ENCODE measurements at places on chromosomes 12 and 14.

- ATAC-seq: no peak
These were observed 117.3 kb downstream of the LLPH start for GRCh38 chr12:66013224-66013623.

DNA sequence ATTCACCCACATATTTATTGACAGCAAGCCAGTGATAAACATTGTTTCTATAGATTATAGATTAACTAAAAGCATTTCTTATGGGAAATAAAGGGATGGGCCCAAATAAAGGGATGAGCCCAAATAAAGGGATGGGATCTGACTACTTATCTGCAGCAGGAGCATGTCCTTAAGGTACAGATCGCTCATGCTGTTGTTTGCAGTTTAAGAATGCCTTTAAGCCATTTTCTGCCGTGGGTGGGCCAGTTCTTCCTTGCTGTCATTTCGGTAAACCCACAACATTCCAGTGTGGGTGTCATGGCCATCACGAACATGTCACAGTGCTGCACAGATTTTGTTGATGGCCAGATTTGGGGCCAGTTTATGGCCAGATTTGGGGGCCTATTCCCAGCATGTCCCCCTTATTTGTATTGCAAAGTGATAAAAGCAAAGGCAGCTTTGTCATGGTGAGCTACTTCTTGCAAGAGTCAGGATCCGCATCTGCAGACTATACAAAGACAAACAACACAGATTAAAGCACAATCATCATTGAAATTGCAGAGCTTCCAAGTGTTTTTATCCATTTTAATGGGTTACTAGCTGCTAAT is 700.7 kb downstream of the LRFN5 start:
- no peak for ATAC-seq

DNA sequence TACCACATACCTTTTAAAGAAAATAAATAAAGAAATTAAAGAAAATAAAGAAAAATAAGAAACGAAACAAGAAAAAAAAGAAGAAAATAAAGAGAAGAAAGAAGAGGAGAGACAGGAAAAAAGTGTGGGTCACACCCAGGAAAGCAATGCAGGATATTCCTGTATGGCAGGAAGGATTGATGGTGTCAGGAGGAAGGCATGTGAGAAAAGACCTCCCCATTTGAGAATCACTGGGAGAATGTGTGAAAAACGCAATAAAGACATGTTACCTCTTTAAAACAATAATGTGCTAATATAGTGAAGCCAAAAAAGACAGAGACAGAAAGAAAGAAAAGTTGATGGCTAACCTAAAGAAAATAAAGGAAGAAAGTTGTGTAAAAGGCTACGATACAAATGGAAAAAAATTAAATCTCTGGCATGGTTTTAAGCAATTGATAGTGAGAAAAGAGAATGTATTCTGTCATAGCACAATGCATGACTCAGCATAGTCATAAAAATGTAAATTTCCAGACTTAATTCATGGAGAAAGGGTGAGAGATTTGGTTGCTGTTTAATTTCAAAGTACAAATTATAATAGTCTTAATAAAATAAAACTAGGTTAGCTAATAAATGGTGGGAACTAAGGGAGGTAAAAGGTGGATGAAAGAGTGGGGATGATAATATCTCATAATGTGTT is 24.3 kb upstream of the FOXG1 start:
- ATAC-seq: no peak

DNA sequence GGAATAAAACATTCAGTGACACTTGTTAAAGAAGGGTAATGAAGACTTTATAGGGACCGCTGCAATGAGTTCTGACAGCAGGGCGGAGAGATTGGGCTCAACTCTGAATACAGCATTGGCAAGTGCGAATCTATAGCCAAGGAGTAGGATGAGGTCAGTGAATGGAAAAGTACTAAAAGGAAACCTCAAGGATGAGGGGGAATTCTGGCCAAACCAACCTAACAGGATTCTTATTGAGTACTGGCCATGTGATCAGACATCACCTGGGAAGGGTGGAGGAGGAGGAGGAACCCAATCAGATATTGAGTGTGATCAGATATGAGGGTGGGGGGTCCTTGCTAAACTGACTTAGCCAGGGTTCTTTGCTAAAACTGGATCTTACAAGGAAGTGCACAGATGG is 31.0 kb downstream of the DRAM1 start:
- ATAC-seq: no peak

Data from stimulated activated memory B cell treated with anti-CD40 and anti-IgM and Interleukin-4, amounts not matched to agents 10 μg/mL and 1 μg/mL and 100 μg/mL, for 72 hours (primary cell).